H4 (cell line): ENCODE measurements at places on chromosomes 2 and 18. TPM values are rescaled to one million over a fixed set of nuclear protein-coding genes. Genes with fewer than 3 reads are reported as not detected.

Gene ZNF396
- total RNA-seq, result 1.3 and 3.1 TPM in 2 replicates

Gene IL36G
- total RNA-seq, result not detected in 2 replicates

Gene AP1S3
- 4.6 and 8.9 TPM in 2 replicates for total RNA-seq

Gene FEV
- total RNA-seq, result not detected in 2 replicates

Gene TWSG1
- 38.3 and 45.9 TPM in 2 replicates for total RNA-seq

Gene SPR
- total RNA-seq, result 47.6 and 52.5 TPM in 2 replicates

Gene STK16
- 32.8 and 42.1 TPM in 2 replicates for total RNA-seq

Gene CD207
- not detected in 2 replicates for total RNA-seq

Gene CFAP65
- 0.10 TPM in 1 of 2 replicates, not detected in the other for total RNA-seq

Gene HOXD13
- 3.1 and 4.8 TPM in 2 replicates for total RNA-seq

Gene KLHL30
- total RNA-seq, result not detected in 2 replicates

Gene CGREF1
- 0.31 TPM in 1 of 2 replicates, not detected in the other for total RNA-seq

Gene PASK
- 3.3 and 15.5 TPM in 2 replicates for total RNA-seq

Gene RANBP2
- 19.7 and 25.4 TPM in 2 replicates for total RNA-seq

Gene MOB1A
- 147 and 150 TPM in 2 replicates for total RNA-seq

Gene CNGA3
- total RNA-seq, result not detected in 2 replicates

Gene TMEM169
- total RNA-seq, result 0.16 and 0.35 TPM in 2 replicates

Gene CAMKMT
- total RNA-seq, result 3.3 and 4.5 TPM in 2 replicates

Gene CCDC195
- not detected in 2 replicates for total RNA-seq

Gene SP140
- total RNA-seq, result 0.25 TPM in 1 of 2 replicates, not detected in the other

Gene RSAD2
- total RNA-seq, result 1.2 and 1.7 TPM in 2 replicates

Gene WDR75
- total RNA-seq, result 62.1 and 68.6 TPM in 2 replicates

Gene SCN7A
- total RNA-seq, result not detected in 2 replicates

Gene LYPD6
- total RNA-seq, result 8.6 and 9.8 TPM in 2 replicates

Gene HTR2B
- not detected in 2 replicates for total RNA-seq

Gene PAIP2B
- 1.1 and 1.7 TPM in 2 replicates for total RNA-seq

Gene EML6
- 2.4 and 2.9 TPM in 2 replicates for total RNA-seq
